ENCODE measurements at places on chromosomes 13 and 19. TPM values are rescaled to one million over a fixed set of nuclear protein-coding genes. Genes with fewer than 3 reads are reported as not detected.

FUT2 gene
- total RNA-seq: 23.2 TPM

KLK15 gene
- not detected for total RNA-seq

SERPINE3 gene
- not detected for total RNA-seq

CGB2 gene
- total RNA-seq: not detected

TNNT1 gene
- not detected for total RNA-seq

KIR2DL3 gene
- total RNA-seq: not detected

ZNF534 gene
- not detected for total RNA-seq

KCNK6 gene
- under 0.01 TPM for total RNA-seq

CEBPA gene
- 18.8 TPM for total RNA-seq

ZNF541 gene
- not detected for total RNA-seq

CCNA1 gene
- not detected for total RNA-seq

RFPL4A gene
- total RNA-seq: not detected

CFAP97D2 gene
- total RNA-seq: not detected

ZNF816 gene
- total RNA-seq: 13.4 TPM

FAM216B gene
- total RNA-seq: not detected

MISP3 gene
- total RNA-seq: 13.8 TPM

APOC4 gene
- not detected for total RNA-seq

CEACAM8 gene
- total RNA-seq: not detected

LIN37 gene
- 20.3 TPM for total RNA-seq

ZNF844 gene
- 2.6 TPM for total RNA-seq

FCER2 gene
- not detected for total RNA-seq

ZNF43 gene
- 4.7 TPM for total RNA-seq

PPM1N gene
- total RNA-seq: 0.92 TPM

IGFL1 gene
- not detected for total RNA-seq

RNF17 gene
- total RNA-seq: not detected

THSD8 gene
- not detected for total RNA-seq

NOTCH3 gene
- total RNA-seq: 24.4 TPM

ZNF667 gene
- 1.3 TPM for total RNA-seq

ADPRHL1 gene
- 2.9 TPM for total RNA-seq

IZUMO4 gene
- total RNA-seq: not detected

ATP8B3 gene
- not detected for total RNA-seq

NUCB1 gene
- 135 TPM for total RNA-seq

LRRC8E gene
- not detected for total RNA-seq

FEM1A gene
- total RNA-seq: 22.8 TPM

AMH gene
- 2.0 TPM for total RNA-seq

NLRP5 gene
- not detected for total RNA-seq

AP1M2 gene
- 11.7 TPM for total RNA-seq

C5AR2 gene
- not detected for total RNA-seq

ATP4A gene
- 890 TPM for total RNA-seq

ACER1 gene
- total RNA-seq: not detected
